Activated T-helper 2 cell treated with anti-CD3 and anti-CD28 coated beads, Interferon-gamma antibody, Interleukin-2, Interleukin-4, amounts not matched to agents 10 μg/mL and 5 μg/mL and 100 μg/mL, durations not matched to agents 14 hours and 24 hours and 36 hours (primary cell): ENCODE measurements at places on chromosomes 5 and 9. TPM values are rescaled to one million over a fixed set of nuclear protein-coding genes. Genes with fewer than 3 reads are reported as not detected.

Gene LSM11
- total RNA-seq: 8.7 and 8.9 TPM in 2 replicates

Gene CNOT6
- total RNA-seq: 43.2 and 48.9 TPM in 2 replicates

Gene IL5
- total RNA-seq: 100.0 and 113 TPM in 2 replicates

Gene CEP72
- 29.6 and 30.2 TPM in 2 replicates for total RNA-seq
